ENCODE measurements at places on chromosomes 11 and 22.

DNA sequence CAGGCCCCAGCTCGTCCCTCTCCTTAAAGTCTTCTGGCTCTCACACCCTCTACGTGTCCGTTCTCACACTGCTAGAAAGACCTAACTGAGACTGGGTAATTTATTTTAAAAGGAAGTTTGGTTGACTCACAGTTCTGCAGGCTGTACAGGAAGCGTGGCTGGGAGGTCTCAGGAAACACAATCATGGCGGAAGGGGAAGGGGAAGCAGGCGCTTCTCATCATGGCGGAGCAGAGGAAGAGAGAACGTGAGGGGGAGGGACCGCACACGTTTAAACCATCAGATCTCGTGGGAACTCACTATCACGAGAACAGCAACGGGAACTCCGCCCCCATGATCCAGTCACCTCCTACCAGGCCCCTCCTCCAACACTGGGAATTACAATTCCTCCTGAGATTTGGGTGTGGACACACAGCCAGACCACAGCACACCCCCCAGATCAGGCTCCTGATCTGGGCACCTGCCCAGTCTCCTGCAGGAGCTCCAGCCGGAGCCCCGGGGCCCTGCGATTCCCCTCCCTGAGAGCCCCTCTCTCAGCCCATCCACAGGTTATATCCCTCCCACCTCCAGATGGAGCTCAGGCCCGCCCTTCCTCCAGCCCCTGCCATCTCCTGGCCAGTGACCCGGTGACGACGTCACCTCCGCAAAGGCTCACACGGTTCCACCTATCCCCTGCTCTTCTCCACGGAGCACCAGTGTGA is 170.2 kb downstream of the BRD1 start:
- no peak for DNase-seq

DNA sequence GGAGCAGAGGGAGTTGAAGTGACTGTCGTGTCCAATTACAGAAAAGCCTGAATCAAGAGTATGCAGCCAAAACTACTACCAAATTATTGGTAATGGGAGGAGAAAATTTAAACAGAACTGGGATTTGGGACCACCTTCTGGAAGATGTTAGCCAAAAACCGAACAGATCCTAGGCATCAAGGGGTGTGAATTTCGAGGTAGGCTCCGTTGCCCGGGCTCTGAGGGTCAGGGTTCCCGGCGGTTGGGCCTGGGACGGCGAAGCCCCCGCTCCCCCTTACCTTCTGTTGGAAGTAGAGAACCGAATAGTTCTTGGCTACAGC is 313 bp downstream of the PRCP start:
- no peak for DNase-seq

DNA sequence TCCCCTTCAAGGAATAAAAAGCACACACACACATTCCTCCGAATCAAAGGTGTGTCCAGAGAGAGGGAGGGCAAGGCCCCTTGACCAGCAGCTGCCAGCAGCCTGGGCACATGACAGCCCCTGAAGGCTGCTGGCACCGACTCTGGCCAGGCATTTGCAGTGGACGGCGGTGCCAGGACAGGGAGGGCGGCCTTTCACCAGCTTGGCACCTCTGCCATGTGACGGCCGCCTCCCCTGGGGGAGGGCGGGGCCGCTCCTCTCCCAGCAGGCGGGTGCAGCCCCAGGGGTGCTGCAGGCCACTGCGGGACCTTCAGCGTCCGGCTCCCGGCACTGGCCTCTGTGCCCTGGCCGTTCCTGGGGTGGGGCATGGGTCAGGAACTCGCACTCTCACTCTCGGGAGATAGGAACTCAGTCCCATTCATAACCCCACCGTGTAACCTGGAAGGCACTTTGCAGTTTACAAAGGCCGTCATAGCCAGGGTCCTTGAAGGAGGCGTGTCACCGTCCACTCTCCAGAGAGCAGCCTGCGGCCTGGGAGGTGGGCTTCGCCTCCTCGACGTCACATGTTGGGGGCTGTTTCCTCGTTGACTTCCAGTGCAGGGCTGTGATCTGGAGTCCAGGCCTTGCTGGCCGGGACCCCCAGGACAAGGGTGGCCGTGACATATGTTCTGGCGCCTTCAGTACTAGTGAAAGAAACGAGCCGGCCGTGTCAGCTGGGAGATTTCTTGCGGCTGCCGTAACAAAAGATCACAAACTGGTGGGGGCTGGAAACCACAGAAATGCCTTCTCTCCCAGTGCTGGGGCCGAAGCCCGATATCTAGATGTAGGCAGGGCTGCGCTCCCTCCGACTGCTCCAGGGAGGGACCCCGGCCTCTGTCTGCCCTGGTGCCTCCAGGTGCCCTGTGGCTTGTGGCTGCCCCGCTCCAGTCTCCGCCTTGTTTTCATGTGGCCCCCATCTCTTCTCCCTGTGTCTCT is 39.9 kb upstream of the SMIM38 start:
- DNase-seq: no peak

DNA sequence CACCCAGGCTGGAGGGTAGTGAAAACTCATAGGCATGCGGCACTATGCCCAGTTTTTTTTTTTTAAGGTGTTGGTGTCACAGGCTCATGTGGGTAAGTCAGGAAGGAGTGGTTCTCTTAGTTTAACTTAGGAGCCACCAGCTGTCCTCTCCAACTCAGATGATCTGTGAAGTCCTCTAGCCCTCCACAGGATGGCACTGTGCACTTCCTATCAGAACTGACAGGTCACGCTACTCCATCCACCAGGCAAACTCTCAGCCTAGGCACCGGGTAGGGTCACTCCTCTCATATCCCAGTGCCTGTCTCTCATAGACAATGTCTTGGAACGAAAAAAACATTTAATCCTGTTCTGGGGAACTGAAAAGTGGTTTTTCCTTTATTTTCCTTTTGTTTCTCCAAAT is 16.5 kb downstream of the NAP1L4 start:
- DNase-seq: peak; percentile 16

DNA sequence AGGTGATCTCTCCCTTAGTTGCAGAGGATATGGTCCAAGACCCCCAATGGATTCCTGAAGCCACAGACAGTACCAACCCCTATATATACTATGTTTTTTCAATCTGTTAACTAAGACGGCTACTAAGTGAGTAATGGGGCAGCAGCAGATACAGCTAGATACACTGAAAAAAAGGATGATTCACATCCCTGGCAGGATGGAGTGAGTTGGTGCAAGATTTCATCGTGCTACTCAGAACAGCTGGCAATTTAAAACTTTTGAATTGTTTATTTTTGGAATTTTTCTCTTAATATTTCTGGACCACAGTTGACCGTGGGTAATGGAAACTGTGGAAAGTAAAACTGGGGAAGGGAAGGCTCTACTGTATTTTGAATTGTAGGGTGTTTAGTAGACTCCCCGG is 17.0 kb upstream of the TMEM218 start:
- peak; percentile 68 for DNase-seq

- no peak for DNase-seq
These were observed 224.5 kb downstream of the KIRREL3 start for GRCh38 chr11:126776119-126776518.

DNA sequence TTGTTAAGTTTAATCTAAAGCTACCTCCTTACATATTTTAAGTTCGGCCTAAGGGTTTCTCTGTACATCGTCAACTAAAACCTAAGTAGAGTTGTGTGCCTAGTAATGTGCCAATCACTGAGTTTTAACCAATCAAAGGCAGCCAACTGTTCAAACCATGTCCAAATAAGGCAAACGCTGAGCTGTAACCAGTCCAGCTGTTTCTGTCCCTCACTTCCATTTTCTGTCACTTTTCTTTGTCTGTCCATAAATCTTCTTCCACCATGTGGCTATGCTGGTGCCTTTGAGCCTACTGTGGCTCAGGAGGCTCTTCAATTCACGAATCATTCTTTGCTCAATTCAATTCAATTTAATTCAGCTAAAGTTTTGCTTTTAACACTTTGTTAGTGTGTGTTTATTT is 13.9 kb upstream of the ATXN10 start:
- DNase-seq: no peak

DNA sequence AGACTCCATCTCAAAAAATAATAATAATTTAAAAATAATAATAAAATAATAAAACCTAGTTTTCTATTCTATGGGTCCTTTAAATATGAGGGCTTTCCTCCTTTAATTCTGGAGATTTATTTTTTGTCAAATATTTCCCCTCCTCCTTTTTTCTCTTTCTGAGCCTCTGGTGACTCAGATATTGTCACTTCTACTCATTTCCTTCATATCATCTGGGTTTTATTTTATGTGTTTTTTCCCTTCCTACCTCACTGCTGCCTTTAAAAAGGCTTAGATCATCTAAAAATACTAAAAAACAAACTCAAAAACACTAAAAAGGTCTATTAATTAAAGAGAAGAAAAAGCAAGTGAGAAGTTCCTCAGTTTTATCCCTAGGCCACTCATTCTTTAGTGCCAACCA is 138.9 kb downstream of the SPON1 start:
- no peak for DNase-seq

GRCh38 chr11:69461272-69461962 is 20.0 kb upstream of the LINC01488 start:
- no peak for DNase-seq

GRCh38 chr22:43402128-43402527 is 9.7 kb upstream of the MPPED1 start:
- DNase-seq: no peak

GRCh38 chr11:44246726-44247125 is 63.2 kb downstream of the ALX4 start:
- DNase-seq: peak; percentile 52

DNA sequence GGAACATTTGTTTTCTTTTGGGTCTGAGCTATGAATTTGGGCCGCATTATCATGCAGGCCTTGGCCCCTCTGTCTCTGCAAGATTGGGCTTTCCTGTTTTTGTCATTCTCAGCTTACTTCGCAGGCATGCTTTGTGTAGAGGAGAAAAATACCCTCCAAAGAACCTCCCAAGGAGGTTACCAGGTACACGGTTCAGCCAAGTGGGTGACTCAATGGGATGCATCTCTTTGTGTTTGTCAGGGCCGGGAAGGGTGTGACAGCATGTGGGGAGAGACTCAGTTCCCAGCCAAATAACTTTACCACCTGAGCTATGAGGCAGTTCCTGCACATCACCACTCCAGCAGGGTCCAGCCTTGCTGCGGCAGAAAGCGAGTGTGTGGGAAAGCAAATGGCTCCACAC is 47.8 kb upstream of the CLDN5 start:
- DNase-seq: no peak

DNA sequence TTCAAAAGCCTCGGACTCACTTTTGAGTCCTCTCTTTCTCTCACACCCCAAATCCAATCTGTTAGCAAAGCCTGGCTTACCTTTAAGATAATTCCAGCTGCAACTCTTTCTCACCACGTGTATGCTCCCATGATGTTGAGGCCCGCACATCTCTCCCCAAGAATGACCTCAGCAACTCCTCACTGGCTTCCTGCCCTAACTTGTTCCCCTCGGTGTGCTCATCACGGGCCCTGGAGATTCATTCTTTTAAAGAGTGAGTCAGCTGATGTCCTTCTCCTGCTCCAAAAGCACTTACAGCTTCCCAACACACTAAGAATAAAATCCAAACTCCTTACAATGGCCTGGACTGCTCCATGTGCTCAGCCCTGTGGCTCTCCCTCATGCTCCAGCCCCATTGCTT is 1041.3 kb downstream of the OPCML start:
- DNase-seq: peak; percentile 86

DNA sequence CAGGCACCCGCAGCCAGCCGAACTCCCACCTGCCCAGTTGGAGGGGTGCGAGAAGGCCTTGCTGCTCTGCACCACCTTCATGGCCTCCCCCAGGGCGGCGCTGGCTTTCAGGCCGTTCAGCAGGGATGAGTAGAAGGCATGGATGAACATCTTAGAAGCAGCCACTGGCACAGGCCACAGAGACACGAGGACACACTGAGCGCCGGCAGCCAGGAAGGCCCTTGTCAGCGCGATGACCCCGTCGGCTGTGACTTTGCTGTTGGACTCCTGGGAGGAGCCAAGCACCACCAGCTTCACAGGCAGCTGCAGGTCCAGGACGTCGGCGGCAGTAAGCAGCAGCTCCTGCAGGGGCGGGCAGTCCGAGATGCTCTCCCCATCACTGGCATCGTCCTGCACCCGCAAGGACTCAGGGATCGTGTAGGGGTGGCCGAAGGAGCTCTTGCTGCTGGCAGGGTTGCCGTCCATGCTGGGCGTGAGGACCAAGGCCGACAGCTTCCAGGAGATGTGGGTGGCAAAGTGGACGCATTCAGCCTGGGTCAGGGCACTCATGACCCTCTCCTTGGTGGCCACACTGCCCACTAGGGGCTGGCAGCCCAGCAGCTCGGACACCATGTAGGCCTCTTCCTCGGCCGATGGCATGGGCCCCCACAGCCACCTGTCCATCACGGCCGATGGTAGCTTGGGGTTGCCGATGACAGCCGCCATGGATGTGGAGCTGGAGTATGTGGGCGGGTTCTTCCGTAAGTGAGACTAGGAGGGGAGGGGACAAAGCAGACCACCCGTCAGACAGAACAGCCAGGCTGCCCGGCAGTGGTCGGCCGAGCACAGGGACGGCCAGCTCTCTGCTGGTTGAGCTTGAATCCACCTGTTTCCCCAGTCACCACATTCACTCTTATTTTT is 79.7 kb upstream of the PITPNB start:
- no peak for DNase-seq

GRCh38 chr11:95641495-95641894 is 148.1 kb downstream of the FAM76B start:
- DNase-seq: no peak

DNA sequence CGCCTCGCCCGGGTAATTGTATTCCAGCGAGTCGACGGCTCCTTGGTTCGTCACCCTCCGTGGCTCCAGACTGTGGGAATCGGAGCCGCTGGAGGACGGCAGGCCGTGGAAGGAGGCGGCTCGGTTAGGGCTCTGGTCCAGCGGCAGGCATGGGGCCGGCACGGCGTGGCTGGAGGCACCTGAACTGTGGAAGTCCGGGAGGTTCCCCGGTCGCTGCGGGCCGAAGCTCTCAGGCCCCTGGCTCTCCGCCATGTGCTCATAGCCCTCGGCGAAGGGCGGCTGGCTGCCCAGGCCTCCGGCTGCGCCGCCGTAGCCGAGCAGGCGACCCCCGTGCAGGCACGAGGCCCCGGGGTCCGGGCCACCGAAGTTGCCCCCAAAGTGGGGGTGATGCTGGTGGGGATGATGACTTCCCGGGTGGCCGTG is 1.7 kb downstream of the MN1 start:
- DNase-seq: no peak

DNA sequence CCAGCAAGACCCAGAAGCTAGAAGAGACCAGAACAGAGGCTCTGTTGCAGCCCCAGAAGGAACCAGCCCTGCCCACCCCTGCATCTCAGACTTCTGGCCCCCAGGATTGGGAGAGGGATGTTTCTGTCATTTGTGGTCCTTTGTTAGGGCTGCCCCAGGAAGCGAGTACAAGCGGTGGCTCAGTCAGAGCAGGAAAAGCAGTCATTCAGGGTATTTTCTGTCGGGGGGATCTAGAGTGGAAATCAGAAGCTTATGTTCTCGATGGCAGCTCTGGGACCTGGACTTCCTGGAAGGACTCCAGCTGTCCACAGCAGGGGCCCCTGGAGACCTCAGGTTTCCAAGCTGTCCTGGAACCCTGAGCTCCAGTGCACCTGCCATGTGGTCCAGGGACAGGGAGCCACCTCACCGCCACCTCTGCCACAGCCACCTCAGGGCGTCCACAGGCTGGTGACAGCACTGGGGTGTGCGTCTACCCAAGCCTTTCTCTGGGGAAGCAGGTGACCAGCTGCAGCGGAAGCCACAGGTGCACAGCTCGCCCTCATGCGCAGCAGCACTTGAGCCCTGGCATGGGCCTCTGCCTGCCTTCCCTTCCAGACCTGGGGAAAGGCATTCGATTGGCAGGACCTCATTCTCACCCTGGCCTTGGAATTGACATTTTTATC is 2.6 kb downstream of the KRTAP5-5 start:
- DNase-seq: no peak

GRCh38 chr11:79095424-79095823 is 345.4 kb downstream of the TENM4 start:
- DNase-seq: no peak

Data from fibroblast of skin of right biceps (primary cell).